DMS153 (cell line): ENCODE measurements at places on chromosomes 4 and X.

DNA sequence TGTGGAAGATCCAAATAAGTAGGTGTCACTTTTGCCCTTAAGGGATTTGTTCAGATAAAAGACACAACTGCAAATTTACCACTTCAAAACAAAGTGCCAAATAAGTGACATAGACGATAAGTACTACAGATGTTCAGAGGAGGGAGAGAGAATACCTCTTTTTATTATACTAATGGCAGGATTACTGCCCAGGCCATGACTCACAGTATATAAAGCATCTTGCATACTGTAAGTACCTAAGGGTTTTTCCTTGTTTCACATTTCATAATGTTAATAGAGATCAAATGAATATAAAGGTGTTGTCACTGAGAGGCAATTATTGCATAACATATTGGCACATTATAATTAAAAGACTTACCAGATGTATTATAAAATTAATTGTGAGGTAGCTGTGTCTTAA, 46.4 kb downstream of the PTPN13 start:
- DNase-seq: no peak

DNA sequence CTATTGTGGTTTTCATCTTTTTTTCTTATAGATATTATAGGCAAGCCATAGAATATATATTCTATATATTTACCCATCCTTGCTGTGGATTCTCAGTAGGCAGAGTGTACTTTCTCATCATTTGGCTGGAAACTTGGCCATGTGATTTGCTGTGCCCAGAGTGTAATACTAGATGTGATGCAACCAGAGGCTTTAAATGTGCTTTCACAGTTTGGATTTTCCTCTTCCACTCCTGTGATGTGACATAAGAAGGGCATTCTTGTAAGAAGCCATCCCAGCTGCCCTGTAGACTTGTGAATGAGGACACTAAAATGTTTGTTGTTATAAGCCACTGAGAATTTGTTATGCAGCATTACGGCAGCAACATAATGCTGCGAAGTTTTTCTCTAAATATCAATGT, 10.4 kb upstream of the HPGDS start:
- DNase-seq: no peak

- no peak for DNase-seq
These were observed 153.4 kb upstream of the ANK2 start for GRCh38 chr4:112895811-112896608.

DNA sequence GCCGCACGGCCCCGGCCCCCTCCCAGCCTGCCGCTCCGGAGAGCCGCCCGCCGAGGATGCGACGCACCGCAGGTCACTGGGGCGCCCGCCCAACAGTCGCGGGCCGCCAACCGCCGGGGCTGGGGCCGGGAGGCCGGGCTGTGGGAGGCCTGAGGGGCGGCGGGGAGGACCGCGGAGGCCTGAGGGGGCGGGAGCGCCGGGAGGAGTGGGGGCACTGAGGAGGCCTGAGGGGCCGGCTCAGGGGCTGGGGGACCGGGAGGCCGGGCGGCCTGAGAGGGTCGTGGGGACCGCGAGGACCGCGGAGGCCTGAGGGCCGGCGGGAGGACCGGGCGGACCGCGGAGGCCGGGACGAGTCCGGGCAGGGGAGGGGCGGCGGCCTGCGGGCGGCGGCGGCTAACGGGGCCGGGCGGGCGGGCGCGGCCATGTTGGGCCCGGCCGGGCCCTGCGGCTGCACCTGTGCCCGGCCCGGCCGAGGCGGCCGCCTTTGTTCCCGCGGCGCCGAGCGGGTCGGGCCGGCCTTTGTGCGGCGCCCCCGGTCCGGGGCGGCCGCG, 353 bp downstream of the NSD2 start:
- no peak for DNase-seq

GRCh38 chr4:94673961-94674360, 83.8 kb upstream of the BMPR1B start:
- DNase-seq: no peak

- no peak for DNase-seq
These were observed 50.4 kb upstream of the PAGE5 start for GRCh38 chrX:55169782-55170181.

DNA sequence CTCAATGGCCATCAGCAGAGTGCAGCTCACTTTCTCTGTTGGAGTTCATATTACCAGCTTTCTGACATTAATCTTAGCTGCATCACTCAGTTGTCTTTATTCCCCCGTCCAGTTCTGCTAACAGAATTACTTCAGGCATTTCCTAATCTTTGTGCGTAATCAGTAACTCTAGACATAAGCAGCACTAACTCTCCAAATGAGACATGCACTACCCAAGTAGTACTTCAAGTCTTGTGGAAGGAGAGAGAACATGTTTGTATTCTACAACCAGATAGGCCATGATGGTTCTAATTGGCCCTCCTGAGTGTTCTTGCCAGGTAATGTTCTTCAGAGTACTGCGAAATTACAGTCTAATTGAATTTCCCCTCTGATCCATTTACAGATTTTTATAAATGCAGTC, 448.5 kb upstream of the RPS6KA3 start:
- no peak for DNase-seq

DNA sequence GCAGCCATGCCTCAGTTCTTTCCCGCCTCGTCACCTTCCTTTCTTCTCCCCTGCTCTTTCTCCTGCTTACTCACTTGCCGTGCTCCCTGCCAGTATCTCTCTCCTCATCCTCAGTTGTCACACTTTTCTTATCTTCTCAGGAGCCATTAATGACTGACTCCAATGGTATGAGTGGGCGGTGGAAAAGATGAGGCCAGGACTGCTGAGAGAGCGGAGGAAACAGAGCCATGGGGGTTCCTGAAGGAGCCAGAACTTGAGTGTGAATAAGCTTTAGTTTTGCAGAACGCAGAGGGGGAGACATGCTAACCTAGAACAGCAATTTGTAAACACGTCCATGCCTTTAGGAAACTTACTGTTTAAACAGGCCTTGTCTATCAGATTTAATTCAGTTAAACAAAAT, 126.5 kb downstream of the CHIC2 start:
- no peak for DNase-seq

DNA sequence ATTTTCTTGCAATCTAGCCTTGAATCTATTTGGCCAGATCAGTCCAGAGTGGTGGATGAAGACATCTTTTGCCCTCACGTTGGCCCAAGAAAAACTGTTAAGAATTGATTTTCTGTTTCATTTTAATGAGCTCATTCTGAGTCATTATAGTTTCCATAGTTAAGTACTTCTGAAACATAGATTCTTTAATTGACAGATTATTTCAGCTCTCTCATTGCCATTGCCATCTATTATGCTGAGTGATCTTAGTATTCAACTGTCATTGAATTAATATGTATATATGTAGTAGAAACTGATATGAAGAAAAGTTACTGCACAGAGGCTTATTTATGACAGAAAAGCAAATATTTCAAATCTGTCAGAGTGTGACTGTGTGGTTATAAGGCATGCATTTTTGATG, 45.5 kb upstream of the PPP1R2C start:
- DNase-seq: no peak

DNA sequence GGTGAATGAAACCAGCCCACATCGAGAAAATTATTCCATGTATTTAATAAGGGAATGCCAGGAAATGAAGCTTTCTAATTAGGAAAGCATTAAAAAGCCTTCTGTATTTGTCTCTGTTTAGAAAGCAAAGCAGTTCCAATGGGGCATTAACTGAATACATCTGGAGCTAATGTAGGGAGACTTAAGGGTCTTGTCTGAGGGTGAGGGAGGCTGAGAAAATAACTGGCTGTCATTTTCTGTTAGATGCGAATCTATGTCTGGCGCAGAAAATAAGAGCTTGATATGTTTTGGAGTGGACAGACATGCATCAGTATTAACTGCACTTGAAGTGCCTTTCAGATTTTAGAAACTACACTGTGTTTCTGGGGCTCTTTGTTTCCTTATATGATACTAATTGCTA, 111.3 kb downstream of the KLHL8 start:
- no peak for DNase-seq

DNA sequence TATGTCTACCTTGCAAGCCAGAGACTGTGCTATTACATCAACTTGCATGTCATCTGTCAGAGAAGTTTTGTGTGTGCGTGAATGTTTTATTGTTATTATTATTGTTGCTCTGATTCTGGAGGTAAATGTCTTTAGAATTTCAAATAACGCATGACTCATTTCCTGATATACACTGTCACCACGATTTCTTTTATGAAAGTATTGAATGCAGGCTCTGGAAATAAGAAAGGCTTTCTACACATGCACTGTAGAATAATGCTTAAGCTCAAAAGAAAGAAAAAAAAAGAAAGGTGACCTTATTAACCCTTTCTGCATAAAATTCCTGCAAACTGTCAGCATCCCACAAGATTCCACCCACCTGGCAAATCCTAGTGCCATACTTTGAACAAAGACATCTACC, 632.9 kb downstream of the ZNF674 start:
- DNase-seq: no peak

DNA sequence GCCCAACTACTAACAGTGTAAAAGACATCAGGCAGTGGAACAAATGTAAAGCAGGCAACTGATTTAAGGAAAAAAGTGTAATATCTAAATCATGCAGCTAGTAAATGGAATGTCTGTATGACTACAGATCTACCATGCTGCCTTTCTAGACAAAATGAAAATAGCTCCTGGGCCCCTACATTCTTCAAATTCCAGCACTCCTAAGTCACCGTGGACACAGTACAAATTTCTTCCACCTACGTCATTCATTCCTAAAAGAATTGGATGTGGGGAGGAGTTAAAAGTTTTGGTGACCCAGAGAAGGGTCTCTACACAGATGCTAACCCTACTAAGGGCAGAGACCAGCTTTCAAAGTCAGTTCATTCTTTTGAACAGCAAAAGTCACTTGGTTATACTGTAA, 137.2 kb upstream of the ARHGEF9 start:
- no peak for DNase-seq

DNA sequence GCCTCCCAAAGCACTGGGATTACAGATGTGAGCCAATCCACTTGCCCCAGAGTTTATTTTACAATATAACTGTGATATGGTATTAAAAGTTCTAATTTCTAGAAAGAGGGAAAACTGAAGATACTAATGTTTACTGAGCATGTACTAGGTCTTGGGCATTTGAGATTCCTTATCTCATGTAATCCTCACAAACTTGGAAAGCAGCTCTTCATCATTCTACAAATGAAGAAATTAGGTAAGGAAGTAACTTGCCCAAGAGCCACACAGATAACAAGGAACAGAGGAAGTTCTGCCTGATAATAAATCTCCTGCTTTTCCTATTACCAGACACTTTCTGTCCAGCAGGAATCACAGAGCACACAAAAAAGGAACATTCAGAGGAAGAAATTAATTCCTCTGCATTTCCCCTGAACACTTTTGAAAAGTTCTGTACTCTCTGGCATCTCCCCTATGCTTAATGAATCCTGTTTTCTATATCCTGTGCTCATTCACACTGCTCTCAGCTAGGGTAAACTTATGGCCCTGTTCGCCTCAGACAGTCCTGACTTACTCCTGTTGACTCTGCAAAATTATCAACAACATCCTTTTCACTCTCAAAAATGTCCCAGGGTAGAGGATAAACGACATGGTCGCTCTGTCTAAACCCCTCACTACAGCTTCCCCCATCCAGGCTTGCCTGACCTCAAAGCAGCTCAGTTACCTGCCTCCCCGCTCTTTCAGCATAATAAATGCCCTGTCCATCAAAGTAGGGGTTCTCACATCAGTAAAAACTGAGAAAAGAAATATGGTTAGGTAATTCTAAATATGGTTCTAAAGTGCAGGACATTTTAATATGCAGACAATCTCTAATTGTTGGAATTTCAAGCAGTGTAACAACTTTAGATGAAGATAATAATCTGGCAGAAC, 13.6 kb downstream of the SH3RF1 start:
- no peak for DNase-seq

- no peak for DNase-seq
These were observed 752.5 kb upstream of the PCDH10 start for GRCh38 chr4:132396636-132397035.

- DNase-seq: no peak
These were observed 824 bp upstream of the UGDH start for GRCh38 chr4:39528061-39528465.

DNA sequence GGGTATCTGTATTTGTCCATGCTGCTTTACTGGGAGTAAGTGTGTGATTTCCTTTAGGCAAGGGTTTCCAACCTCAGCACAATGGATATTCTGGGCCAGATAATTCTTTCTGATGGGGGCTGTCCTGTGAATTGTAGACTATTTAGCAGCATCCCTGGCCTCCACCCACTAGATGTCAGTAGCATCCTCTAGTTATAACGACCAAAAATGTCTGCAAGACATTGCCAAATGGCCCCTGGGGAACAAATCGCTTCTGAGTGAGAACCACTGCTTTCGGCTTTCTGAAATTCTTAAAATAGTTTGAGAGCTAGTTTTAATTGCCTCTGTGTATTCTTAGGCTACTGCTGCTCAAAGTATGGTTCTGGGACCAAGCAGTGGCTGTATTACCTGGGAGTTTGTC, 81.2 kb upstream of the GPM6B start:
- DNase-seq: no peak

DNA sequence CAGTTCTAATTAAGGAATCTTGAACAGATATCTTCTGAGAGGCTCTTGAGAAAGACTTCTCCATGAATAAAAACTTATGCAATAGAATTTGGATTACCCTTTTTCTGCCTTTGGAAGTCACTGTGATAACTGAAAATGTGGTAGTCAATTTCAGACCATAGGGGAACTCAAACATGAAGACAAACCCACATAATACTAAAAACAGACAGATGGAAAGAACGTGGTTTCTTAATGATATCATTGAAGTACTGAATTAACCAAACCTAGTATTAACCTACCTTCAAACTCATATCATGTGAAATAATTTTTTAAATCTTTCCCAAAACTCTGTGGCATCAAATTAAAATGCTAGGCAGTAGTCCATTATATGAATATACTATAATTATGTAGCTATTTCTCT, 153.5 kb downstream of the CAMK2D start:
- no peak for DNase-seq
